ENCODE measurements at places on chromosomes 6 and 20. TPM values are rescaled to one million over a fixed set of nuclear protein-coding genes. Genes with fewer than 3 reads are reported as not detected.

- DNase-seq: no peak
Observed at GRCh38 chr6:15945593-15946159, 183.2 kb upstream of the MYLIP start.

MYB gene
- 1.7 TPM for polyA plus RNA-seq

HCRTR2 gene
- polyA plus RNA-seq: not detected

GRCh38 chr6:89987140-89987539 is 92.9 kb downstream of the GJA10 start:
- DNase-seq: no peak

All from lung (tissue), 17 donors.